ENCODE measurements at places on chromosomes 1 and 21. TPM values are rescaled to one million over a fixed set of nuclear protein-coding genes. Genes with fewer than 3 reads are reported as not detected.

DNA sequence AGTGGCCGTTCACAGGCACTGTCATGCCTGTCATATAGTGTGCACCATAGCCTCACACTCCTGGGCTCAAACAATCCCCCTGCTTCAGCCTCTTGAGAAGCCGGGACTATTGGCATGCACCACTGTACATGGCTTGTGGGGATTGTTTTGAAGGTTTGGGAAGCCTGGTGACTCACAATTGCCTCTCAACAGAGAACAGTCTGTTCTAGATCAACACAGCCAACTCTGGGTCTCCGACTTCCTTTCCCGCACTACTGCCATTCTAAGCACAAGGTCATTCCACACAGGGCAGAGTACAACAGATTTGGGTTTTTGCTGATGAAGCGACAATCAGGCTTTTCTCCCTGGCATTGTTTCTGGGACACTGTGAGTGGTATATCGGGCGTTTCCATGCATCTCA is 15.5 kb upstream of the AHCTF1 start:
- no peak for DNase-seq

DNA sequence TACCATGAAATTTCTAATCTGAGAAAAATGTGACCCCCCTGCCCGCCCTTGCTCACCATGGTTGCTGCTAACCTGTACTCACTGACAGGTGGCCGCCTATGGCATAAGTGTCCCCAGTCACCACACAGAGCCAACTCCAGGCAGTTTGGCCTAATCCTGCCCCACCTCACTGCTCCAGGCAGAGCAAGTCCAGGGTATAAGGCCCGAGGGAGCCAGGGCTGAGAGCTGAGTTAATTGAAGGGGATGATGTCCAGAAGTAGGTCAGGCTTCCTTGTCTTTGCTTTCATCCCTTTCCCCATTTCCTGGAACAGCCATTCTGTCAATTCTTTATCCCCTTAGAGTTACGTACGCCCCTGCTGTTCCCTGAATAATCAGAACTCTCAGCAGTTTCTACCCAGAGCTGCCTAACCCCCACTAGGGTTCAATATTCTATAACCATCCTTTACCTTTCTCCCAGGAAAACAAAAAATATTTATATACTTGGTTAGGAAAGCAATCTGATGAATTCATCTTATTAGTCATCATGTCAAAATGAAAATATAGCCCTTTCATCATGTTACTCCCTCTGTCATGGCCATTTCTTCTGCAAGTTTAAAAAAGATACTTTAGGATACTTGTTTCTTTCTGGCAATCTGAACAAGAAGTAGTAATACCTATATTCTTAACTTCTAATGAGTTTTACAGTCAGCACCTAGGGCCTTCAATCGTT is 29.4 kb upstream of the CD101 start:
- DNase-seq = no peak

- no peak for DNase-seq
These were observed 28.6 kb downstream of the TRIT1 start for GRCh38 chr1:39854738-39855137.

GRCh38 chr1:61056196-61056572 is 26.2 kb upstream of the NFIA start:
- no peak for DNase-seq

GRCh38 chr1:156268336-156268735 is 14.3 kb downstream of the SMG5 start:
- DNase-seq = no peak

Gene EPHB2
- 3.6 TPM for total RNA-seq

DNA sequence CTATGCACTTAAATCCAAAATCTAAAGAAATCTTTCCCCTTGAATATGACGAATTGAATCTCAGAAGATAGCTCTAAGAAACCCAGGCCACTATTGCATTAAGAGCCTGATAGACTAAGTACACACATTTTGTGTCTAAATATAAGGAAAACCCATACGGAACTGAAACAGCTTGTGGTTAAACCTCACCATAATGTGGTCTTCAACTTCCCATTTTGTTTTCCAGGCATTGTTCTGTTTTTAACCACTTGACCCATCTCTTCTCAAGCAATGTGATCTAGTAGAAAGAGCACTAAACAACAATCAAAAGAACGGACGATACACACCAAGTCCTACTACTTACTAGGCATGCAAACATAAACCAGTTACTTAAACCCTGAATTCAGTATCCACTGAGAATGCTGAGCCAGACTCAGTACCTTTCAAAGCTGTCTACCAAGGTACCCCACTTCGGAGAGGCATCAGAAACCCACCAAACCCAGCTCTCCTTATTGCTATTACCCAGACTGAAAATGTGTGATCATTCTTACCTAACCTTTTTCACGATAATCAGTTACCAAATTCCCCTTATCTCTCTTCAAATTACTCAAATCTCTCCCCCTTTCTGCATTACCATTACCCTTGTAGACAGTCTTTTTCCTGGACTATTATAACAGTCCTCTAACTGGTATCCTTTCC is 12.8 kb downstream of the OTUD7B start:
- peak; percentile 20 for DNase-seq

DNA sequence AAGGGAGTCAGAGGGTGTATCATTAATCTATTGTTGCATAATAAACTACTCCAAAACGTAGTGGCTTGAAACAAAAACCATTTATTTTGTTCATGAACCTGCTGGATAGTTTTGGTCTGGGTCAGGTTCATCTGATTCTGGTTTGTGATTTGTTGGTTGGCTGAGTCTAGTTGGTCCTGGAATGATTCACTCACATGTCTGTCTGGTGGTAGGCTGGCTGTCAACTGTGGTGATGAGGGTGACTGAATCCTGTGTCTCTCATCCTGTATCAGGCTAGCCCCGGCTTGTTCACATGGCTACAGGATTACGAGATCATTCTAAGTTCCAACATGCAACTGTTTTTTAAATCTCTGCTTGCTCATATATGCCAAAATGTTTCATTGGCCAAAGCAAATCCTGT is 22.5 kb upstream of the SIKE1 start:
- no peak for DNase-seq

Gene EVA1C
- total RNA-seq = 19.6 TPM

DNA sequence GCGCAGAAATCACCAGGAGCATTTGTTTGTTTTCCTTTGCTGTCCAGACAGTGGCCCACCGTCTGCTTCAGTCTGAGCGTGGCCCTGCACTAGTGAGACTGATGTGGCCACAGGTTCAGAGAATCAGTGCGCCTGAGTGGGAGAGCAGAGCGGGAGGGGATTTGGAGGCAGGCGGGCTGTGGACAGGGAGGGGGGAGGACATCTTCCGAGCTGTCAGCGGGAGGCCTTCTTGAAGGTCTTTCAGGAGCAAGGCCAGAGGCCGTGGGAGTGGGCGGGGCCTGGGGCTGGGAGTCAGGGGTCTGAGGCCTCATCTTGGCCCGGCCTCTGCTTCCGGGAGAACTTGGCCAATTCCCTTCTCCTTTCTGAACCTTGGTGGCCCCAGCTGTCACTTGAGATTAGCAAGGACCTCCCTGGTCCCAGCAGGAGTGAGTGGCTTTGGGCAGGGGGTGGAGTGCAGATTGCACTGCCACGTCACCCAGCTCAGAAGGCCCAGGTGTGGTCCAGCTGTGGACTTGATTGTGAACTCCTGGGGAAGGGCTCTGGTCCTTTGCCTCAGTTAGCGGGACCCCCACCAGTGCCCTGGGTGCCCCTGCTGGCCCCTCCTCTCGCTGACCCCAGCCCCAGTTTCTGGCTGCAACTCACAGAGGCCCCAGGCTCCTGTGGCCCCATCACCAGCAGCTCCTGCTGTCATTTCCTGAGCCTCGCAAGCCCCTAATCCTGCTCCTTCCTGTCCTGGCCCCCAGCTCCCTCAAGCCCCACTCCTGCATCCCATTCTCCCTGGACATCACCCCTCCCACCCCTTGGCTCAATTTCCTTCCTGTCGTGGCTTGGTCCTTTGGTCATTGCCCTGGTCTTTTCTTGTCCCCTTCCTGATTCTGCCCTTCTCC is 8.4 kb downstream of the TNFRSF1B start:
- no peak for DNase-seq

Gene ARHGEF2
- total RNA-seq = 81.1 TPM

DNA sequence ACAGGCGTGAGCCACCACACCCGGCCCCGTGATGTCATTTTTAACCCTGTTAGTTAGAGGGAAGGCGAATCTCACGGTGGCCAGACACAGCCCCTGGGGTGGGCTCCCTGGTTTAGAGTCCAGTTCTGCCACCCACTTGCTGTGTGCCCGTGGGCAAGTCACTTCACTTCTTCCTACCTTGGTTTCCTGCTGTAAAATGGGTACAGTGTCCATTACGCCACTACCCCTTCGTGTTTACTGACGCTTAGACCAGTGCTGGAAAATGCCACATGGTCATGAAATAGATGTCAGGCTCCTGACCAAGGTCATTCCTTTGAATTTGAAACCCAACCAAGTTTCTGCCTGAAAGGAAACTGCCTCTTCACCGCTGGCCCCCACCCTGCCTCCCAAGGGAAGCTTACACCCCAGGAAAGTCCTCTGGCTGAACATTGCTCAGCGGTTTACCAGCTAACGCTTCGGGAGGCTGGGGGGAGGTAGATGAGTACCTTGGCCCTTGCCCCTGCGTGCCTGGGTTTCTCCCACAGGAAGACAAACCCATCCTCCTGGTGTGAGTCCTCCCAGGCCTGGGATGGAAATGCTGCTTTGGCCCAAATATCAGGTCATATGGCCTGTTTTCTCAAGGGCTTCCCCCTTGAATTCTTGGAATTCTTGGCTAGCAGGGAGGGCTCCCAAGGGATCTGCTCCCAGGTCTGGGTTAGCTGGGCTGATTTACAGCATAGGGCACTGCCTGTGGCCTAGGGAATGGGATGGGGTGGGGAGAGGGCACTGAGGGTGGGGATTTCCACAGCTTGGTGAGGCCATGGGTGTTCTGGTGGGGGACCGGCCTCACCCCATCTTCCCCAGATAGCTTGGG is 7.6 kb upstream of the AADACL4 start:
- peak; percentile 94 for DNase-seq

Gene ZMYND12
- total RNA-seq = not detected

Gene KIF21B
- 1.7 TPM for total RNA-seq

- DNase-seq = no peak
These were observed 14.7 kb upstream of the SSX2IP start for GRCh38 chr1:84704872-84705417.

Gene DMBX1
- total RNA-seq = not detected

Gene CXADR
- not detected for total RNA-seq

Gene ATP6V0B
- total RNA-seq = 235 TPM

GRCh38 chr1:187621951-187622350 is 793.2 kb downstream of the PLA2G4A start:
- no peak for DNase-seq

- DNase-seq = no peak
These were observed 48.5 kb downstream of the SCCPDH start for GRCh38 chr1:246772686-246773085.

- peak; percentile 39 for DNase-seq
These were observed 88.0 kb upstream of the TLR5 start for GRCh38 chr1:223231011-223231572.

DNA sequence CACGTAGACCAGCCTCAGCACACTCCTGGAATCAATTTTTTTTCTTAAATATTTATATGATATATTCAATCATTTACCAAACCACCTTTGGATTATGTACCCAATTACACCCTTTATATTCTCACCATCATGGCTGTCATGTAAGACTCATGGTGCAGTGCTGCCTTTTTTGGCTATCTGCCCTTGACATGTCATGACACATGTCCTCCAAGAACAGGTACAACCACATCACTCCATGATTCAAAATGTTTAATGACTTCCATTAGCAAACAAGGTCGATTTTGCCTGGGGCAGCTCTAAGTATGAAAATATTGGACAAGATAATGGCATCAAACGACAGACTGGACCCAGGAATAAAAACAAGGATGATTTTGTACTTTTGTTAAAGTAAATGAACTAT is 861.1 kb upstream of the ADAMTS5 start:
- DNase-seq = no peak

GRCh38 chr1:40067023-40067422 is 26.5 kb downstream of the CAP1 start:
- DNase-seq = no peak

Gene LCE1E
- total RNA-seq = not detected

GRCh38 chr1:33126411-33127000 is 45.6 kb downstream of the AZIN2 start:
- no peak for DNase-seq

GRCh38 chr1:165787741-165788140 is 19.1 kb upstream of the TMCO1 start:
- DNase-seq = no peak

Gene S100A11
- total RNA-seq = 284 TPM

DNA sequence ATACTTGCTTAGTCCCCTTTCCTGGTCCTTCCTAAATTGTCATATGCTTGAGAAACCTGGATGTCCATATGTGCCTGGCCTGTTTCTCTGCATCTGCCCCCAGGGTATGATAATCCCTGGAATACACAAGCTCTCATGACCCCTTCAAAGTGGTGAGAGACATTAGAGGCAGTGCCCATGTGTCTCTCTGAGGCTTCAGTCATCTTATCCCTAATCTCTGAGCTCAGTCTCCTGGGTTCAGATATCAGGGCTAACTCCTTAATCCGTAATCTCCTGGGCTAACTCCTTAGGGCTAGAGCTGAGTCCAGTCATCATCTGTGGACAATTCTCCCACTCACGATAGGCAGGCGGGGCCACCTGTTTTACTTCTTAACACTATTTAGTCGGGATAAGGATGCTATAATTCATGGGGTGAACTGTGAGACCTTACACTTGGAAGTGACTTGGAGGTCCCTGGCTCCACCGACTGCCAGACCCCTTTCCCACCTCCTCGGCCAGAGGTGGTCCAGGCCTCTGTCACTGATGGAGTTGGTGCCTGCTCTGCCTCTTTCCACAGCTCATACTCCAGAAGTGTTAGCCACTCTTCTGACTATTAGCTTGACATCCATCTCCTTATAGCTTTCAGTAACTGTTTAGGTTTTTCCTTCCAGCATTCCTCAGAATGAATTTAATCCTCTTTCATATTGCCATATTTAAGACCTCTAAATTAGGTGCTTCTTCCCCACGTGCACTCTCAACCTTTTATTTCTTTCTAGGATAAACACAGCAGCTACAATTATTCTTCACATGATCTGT is 22.7 kb downstream of the CCN1 start:
- no peak for DNase-seq

- no peak for DNase-seq
These were observed 119.5 kb downstream of the EPHB2 start for GRCh38 chr1:22830041-22830566.

Gene ECM1
- 22.7 TPM for total RNA-seq

Gene RHBDL2
- total RNA-seq = 0.91 TPM

DNA sequence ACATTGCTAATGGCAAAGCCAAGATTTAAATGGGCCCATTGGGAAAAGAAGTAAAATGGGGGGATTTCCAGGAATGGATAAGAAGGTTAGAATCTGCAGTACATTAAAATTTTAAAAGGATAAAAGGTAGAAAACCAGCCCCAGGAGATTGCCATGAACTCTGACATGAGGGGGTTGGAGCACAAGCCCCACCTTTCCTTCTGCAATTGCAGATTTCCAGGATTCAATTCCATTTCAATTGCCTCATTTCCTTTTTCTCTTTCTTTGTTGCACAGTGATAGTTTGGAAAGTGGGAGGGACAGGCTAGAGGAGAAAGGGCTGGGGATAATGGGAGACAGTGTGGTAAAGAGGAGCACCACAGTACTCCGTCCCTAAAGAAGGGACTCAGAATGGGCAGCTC is 238.5 kb upstream of the RAB4A start:
- no peak for DNase-seq

Gene SAMD13
- total RNA-seq = not detected

Measured in SJSA1 (cell line).